Astrocyte (in vitro differentiated cells and primary cell): ENCODE measurements at places on chromosomes 1 and 21.
A peak's percentile ranks its signal among the peaks of the same experiment; 100 is the strongest.

DNA sequence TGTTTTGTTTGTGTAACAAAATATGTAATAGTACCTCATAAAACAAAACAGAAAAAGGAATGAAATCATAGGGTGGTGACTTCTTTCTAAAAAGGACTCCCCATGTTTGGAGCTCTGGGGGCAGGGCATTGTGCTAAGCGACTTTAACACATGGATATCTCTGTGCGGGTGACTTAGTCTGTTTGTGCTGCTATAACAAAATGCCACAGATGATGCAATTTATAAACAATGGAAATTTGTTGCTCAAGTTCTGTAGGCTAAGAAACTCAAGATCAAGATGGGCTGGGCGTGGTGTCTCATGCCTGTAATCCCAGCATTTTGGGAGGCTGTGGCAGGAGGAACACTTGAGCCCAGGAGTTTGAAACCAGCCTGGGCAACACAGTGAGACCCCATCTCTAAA is 85.4 kb upstream of the SIM2 start:
- DNase-seq = no peak

GRCh38 chr1:78606274-78606673 is 14.0 kb upstream of the IFI44L start:
- DNase-seq = no peak

- DNase-seq = no peak
These were observed 10.3 kb downstream of the CLIC6 start for GRCh38 chr21:34679051-34679450.

DNA sequence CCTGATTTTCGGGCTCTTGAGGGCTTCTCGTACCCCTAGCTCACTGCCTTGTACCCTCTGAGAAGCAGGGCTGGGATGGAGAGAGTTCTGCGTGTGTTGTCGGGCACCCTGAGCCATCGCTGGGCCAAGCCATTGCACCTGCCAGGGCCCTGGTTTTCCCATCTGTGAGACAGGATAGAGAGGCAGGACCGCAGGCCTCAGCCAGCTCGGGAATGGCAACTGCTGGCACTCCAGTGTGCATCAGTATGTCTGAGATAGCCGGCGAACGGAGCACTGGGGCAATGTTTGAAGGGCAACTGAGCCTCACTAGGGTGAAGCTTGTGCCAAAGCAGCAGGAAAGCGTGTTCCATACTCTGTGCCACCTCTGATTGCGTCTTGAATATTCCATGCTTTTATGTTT is 66.9 kb downstream of the TENT5C start:
- no peak for DNase-seq

- peak; percentile 32 for DNase-seq
These were observed 118.0 kb upstream of the IFFO2 start for GRCh38 chr1:19074361-19074901.

- no peak for DNase-seq
These were observed 223.0 kb downstream of the PBX1 start for GRCh38 chr1:164781972-164782371.

DNA sequence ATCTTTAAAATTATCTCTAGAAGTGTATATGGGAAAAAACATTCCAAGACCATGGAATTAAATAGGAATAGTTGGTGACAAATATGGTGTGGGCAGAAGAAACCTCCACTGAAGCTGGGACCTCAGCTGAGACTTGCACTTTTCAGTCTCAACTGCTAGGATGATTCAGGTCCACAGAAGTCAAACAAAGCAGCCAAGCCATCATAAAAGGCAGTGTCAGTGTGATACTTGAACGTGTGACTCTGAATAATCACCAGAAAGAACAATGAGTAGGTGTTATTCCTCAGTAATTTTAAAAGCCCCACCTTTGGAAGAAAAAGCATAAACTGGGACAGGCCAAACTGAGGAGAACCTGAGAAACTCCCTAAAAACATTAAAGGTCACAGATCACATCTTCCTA is 90.7 kb downstream of the ZNF281 start:
- no peak for DNase-seq

DNA sequence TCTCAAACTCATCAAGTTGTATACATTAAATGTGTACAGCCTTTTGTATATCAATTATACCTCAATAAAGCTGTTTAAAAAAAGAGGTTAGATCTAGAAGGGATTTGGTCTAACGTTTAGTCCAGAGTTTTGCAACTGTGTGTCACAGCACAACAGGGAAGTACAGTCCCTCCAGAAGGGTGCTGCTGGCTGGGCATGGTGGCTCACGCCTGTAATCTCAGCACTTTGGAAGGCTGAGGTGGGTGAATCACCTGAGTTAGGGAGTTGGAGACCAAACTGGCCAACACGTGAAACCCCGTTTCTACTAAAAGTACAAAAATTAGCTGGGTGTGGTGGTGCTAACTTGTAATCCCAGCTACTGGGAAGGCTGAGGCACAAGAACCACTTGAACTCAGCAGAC is 78.3 kb upstream of the HAO2 start:
- no peak for DNase-seq

DNA sequence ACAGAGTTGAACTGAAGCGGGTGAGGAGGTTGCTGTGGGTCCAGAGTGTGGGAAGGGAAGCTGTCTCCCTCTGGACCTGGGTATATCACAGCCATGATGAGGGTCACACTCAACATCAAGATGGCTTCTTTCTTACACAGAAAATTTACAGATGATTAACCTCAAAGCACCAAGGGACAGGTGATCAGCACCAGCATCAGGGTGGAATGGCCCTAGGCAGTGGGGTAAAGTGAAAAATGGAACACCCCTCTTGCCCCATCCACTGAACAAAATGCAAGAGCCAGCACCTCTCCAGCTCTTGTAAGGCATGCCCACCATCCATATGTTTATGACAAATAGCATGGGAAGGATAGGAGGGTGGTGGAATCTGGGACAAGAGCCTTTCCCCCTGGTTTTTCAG is 40.3 kb downstream of the HSD3B1 start:
- no peak for DNase-seq

DNA sequence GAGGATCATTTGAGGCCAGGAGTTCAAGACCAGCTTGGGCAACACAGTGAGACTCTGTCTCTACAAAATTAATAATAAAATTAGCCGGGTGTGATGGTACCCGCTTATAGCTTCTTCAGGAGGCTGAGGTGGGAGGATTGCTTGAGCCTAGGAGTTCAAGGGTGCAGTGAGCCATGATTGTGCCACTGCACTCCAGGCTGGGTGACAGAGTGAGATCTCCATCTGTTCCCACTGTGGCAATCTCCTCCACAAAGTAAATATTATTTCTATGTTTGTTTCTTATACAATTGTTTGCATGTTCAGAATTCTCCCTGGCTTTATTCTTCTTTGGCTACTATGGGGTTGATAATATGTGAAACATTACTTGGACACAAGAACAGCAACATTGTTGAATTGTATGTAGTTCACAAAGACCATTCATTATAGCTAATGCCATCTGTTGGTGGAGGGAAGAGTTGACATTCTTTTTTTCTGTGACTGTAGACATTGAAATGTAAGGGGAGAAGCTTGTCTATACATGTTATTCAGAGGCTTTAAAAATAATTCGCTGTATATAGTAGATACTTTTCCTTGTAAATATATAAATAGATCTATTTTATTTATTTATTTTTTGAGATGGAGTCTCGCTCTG is 47.8 kb upstream of the SRSF10 start:
- DNase-seq = peak; percentile 43

DNA sequence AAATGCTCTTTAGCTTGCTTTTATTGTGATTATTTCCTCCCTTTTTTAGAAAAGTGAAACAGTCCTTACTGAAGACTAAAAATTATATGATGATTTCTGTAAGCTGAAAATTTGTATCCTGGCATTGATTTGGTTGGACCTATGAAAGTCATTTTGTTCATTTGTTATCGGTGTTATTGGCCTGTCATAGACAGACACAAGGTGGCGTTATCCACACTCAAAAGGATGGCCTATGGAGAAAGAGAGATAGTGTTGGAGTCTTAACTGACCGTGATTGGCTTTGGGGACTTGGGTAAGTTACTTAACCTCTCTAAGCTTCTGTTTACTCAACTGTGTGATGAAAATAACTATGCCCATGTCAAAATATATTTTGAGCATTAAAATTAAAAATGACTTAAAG is 203.6 kb upstream of the CHODL start:
- no peak for DNase-seq

DNA sequence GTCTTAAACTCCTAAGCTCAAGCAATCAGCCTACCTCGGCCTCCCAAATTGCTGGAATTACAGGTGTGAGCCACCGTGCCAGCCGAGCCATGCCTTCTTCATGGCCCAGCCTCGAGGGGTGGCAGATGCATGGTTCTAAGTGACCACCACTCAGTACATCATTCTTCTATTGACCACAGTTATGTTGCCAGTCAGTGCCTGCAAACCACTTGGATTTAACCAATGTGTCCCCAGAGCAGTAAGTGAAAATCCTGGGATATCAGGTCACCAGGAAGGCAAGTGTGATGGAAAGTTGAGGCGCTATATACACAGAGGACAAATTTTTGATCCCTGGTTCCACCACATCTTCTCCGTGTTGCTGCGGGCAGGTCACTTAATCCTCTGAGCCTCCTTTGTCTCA is 37.0 kb upstream of the RD3 start:
- no peak for DNase-seq

- no peak for DNase-seq
These were observed 43.5 kb downstream of the DPYD start for GRCh38 chr1:97877307-97877706.

DNA sequence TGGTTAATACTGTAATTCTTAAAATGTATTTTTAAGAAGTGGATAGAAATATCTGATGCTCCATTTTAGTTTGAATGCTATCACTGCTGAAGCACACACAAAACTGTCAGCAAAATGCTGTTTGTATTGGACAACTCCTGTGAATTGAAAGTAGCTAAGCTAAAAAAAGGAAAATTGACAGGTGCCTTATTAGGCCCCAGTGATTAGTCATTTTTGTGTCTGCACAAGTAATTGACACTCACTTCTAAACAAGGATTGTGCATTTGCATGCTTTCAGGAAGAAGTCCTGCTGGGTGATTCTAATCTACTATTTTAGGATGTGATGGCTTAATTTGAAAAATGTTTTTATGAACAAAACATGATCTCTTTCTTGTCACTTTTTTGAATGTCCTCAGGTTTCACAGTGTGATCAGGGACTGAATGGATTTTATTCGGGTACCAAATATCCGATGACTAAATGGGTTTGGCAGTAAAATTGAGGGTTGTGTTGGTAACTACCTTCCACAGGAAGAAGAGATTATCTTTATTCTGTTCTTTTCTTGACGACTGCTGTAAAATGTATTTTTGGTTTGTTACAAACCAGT is 13.0 kb upstream of the MAP3K7CL start:
- DNase-seq = no peak

- no peak for DNase-seq
These were observed 84.4 kb downstream of the HSF2BP start for GRCh38 chr21:43574741-43575472.

GRCh38 chr1:158045639-158046038 is 52.2 kb downstream of the KIRREL1 start:
- DNase-seq = peak; percentile 89

DNA sequence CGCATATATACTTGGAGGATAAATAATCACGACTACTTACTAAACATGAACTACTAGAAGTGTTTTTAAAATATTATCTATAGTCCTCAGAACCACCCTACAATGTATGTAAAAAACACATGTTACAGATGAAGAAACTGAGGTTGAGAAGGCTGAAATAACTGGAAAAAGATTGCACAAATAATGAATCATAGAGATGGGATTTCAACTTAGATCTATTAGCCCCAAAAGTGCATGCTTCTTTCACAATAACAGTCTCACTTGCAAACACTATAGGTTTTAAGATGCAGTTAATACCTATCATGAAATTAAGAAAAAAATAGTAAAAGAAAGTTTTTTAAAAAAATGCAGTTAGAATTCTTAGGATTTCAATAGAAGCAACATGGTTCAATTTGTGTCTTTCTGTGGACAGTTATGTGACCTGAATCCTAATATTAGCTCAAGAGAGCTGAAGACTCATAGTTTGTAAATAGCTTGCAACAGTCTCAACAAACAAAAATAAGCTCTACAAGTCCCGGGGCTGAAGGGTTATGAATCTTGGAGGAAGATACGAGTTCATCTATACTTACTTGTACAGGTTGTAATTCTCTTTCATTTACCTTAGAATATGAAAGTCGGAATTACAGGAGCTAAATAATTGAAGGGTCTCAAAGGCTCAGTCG is 58.6 kb upstream of the NTPCR start:
- peak; percentile 23 for DNase-seq

DNA sequence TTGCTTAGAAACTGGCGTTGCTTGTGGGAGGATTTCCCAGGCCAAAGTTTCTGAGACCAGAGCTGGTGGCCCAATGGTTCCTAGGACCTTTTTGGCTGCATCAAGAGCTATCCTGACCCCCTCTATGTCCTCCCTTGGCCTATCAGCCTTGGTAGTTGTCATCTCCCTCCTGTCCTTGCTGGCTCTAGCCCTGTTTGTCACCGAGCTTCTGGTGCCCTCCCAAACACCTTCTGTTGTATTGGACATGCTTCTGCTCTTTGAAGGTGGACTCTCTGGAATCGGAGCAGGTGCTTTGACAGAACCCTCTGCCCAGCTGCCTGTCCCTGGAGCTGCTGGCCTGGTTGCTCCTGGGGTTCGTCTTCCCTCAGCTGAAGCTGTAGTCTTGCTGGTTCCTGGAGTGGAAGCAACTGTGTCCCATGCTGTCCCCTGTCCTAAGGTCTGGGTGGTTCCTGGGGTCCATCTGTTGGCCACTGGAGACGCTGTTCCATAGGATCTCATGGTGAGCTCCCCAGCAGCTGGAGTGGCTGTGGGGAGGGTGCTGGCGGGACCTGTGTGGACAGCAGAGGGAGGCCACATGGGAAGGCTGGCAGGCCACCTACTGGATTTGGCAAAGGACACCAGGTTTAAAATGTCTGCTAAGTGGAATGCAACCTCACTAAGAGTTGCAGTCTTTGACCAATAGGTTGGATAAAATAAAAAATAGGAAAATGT is 9.4 kb downstream of the FCAMR start:
- no peak for DNase-seq

GRCh38 chr1:204974327-204974726 is 68.7 kb upstream of the CNTN2 start:
- no peak for DNase-seq
